ENCODE measurements at places on chromosomes 3 and 15. TPM values are rescaled to one million over a fixed set of nuclear protein-coding genes. Genes with fewer than 3 reads are reported as not detected.

Gene HIGD2B
- 0.32 TPM for total RNA-seq

Gene CFAP100
- total RNA-seq = not detected

Gene ZBTB20
- 3.2 TPM for total RNA-seq

Gene GUCA1C
- total RNA-seq = not detected

Gene SCN11A
- 0.08 TPM for total RNA-seq

Gene CYB561D2
- total RNA-seq = 28.2 TPM

Data from activated CD8-positive, alpha-beta memory T cell treated with anti-CD3 and anti-CD28 coated beads for 36 hours (primary cell).